ENCODE measurements at places on chromosomes 7 and 10.

DNA sequence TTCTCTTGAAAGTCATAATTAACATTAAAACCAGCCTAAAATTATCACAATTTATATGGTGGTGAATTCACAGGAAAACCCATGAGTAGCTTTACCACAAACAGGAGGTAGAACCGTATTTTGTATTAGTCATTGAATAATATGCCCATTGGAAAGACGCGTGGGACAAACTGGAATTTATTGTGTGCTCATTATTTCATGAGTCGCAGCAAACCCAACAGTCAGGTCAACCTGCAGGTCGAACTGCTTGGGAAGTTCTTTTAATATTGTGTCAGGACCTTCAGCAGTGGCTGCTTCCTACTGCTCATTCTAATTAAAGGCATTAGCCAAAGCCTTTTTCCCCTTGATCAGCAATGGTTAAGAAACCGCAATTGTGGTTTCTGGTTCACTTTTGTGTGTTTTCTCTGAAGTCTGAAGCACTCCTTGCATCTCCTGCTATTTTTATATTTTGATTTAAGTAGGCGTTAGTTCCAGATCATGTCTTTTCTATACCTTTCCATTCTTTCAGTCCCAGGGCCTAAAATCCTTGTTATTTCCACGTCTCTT is 100.1 kb downstream of the RAB11FIP2 start:
- no peak for DNase-seq

GRCh38 chr10:35445150-35445884 is 109.0 kb downstream of the CCNY start:
- DNase-seq = no peak

DNA sequence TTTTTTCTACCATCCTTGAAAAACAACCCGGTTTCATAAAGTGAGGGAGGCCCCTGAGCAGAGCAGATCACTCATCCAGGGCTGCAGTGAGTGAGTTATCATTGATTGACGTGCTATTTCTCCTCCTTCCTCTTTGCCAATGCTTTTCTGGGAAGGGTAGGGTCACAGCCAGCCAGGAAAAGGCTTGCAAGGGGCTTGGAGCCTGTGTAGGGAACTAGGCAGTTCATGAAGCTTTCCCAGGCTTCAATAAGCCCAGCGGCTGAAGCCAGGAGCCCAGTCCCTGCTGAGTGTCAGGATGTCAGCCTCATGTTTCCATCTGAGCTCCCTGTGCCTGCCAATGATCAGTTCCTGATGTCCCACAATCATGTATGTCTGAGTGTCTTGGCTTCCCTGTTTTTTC is 584.7 kb downstream of the GALNT17 start:
- no peak for DNase-seq

- DNase-seq = no peak
These were observed 231.3 kb upstream of the RHOBTB1 start for GRCh38 chr10:61175316-61175715.

GRCh38 chr7:154584352-154585252 is 418.3 kb downstream of the PAXIP1 start:
- DNase-seq = no peak

DNA sequence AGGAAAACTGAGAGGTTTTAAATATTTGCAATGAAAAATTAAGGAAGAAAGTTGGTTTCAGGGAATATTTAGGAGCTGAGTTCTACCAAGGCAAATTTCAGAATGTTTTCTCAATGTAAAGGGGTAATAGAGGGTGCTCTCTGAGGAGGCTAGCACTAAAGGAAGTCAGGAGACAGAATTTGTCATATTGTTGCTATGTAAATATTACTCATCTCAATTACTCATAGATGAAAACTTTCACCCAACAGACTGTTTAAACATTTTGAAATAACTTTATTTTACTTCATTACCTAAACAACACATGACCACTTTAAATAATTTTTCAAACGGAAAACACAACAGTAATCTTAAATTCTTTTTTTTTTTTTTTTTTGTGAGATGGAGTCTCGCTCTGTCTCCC is 274.8 kb upstream of the NRG3 start:
- no peak for DNase-seq

DNA sequence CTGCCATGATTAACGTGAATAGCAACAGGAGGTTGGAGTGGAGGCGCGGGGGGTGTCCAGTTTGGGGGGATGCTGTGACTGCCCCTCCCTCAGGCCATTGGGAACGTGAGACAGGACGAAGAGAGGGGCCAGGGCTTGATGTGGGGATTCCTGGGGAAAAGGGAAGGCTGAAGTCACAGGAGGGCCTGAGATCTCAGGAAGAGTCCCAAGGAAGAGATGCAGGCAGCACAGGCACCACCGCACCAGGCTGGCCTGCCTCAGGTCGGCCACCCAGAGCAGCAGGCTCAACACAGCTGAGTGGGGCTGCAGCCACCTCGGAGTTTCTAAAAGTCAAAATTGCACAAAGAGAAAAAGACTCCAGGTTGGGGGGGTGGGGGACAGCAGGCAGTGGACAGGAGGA is 86.7 kb downstream of the SLIT1 start:
- DNase-seq = no peak

DNA sequence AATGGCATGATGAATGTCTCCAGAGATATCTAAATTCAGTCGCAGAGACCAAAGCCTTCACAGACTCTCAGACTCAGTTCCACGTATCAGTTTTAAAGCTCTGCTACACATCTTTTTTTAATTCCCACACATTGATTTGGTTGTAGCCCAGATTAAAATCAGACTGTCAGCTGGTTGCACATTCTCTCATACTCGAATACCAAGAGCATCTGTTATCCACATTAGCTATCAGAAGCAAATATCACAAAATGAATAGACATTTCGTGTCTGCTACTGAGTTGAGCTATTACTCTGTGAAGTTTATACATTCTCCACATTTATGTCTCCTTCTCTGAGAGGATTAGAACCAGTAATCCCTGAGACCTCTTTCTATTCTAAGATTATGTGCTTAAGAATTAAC is 229.2 kb downstream of the GPAM start:
- no peak for DNase-seq

DNA sequence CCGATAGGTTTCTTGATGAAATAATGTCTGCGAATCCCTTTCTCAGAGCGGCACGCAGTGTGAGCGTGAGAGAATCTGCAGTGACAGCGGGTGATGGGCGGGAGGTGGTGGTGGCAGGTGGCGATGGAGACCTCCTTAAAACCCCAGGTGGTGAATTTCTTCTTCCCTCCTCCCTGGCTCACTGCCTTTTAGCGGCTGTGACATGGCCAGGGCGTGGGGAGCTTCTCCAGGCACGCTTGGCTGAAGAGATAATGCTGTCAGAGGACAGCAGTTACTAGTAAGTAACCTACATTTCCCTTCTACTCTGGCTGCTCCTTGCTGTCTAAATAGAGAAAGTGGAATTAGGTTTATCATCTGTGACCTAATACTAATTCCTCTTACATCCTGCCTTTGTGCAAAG is 141.4 kb upstream of the INSYN2A start:
- no peak for DNase-seq

- DNase-seq = no peak
These were observed 62.4 kb upstream of the PDK4 start for GRCh38 chr7:95658676-95659075.

DNA sequence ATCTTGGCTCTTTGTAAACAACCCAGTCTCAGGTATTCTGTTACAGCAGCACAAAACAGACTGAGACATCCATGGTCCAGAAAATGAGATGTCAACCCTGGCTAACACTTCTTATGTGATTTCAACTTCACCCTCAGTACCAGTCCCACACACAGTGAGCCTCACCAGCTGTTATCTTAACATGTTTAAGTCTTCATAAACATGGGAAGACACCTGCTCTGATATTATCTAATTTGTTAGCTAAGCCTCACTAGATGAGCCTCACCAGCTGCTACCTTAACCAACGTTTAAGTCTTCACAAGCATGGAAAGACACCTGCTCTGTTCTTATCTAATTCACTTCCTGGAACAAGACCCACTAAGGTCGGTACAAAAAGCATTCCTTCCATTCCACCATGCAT is 130.8 kb downstream of the CALN1 start:
- no peak for DNase-seq

DNA sequence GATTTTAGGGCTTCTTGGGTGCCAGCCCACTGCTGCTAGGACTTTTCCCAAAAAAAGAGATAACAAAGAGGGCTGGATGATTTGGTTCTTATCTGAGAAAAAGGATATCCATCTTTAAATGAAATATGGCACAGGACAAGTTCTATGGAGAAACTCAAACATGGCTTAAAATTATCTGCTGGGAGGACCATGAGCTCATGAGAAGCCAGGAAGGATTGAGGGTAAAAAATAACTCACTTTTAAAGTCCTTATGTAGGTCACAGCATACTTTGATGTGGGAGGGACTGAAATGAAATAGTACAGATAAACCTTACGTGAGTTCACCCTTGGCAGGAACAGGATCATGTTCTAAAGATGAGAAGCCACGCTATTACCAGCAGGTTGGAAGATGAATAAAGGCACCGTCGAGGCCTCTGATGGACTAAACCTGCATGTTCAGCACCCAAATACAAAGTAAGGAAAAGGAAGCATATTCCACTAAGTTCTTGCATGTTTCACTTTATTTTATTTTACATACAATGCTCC is 369.2 kb upstream of the KLF6 start:
- DNase-seq = no peak

DNA sequence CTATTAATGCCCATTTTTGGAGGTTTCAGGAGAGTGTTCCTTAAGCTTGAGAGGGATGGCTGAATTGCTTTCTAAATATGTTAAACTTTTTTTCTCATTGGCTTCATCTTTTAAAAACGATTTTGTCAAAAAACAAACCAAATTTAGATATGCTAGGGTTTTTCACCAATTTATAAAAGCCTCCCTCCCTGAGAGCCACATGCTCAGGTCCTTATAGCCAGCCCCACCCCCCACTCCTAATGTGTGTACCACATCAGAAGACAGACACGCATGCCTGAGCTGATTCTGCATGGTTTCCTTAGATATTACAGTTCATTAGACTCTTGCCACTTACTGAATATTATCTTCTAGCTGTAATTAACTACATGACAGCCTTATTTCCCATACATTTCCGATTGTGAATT is 2.0 kb downstream of the CUL1 start:
- peak; percentile 18 for DNase-seq

- DNase-seq = no peak
These were observed 325.4 kb downstream of the DNAJB6 start for GRCh38 chr7:157662110-157662791.

- no peak for DNase-seq
These were observed 86.6 kb downstream of the WDFY4 start for GRCh38 chr10:48771234-48771633.

DNA sequence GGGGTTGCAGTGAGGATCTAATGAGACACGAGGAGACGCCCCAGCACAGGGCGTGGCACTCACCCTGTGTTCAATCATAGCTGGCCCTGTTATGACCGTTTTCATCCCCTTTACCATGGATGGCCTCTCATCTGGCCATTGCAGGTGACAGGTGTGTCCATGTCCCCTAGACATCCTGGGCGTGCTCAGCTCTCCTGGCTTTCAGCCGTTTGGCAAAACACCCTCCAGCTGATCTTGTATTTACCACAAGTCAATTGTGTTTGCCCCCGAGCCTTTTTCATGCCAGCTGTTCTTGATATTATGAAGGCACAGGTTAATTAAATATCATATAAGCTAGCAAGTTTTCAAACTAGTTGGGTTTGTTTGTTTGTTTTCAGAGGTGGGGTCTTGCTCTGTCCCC is 97.1 kb downstream of the CHST15 start:
- DNase-seq = no peak

GRCh38 chr7:64965594-64965993 is 25.2 kb downstream of the ZNF117 start:
- no peak for DNase-seq
